GF-D8 (cell line): ENCODE measurements at places on chromosomes 1 and 21.

- DNase-seq: no peak
Observed at GRCh38 chr1:18329469-18330253, 151.1 kb upstream of the KLHDC7A start.

- no peak for DNase-seq
Observed at GRCh38 chr1:177246710-177247580, 76.2 kb downstream of the BRINP2 start.

GRCh38 chr1:245180496-245181157 lies 25.8 kb downstream of the KIF26B start:
- DNase-seq: peak; percentile 59

- DNase-seq: no peak
Observed at GRCh38 chr1:2151911-2152310, 42.7 kb downstream of the FAAP20 start.

DNA sequence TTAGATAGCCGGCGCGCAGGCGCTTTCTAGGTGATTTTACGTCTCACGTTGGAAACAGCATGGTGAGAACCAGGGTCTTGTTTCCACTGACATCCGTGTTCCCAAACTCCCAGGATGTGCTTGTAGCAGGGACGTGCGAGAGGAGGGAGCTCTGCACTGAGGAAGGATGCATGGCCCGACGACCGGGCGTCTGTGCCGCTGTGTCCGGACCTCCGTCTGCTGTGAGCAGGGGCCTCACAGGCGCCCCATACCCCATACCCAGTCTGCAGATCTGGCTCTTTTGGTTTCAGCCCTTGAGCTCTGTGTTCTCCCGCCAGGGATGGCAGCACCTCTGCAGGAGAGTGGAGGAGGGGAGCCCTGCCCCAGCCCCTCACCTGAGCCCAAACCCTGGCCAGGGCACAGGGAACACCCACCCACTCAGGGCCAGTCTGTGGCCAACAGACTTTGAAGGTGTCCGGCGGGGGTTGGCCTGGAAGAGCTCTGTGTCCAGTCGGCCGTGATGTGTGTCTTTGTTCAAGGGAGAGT lies 67.2 kb upstream of the COL6A1 start:
- no peak for DNase-seq

- DNase-seq: no peak
Observed at GRCh38 chr1:183696981-183697380, 43.9 kb upstream of the APOBEC4 start.

GRCh38 chr1:41856944-41857285 lies 61.8 kb downstream of the HIVEP3 start:
- no peak for DNase-seq

DNA sequence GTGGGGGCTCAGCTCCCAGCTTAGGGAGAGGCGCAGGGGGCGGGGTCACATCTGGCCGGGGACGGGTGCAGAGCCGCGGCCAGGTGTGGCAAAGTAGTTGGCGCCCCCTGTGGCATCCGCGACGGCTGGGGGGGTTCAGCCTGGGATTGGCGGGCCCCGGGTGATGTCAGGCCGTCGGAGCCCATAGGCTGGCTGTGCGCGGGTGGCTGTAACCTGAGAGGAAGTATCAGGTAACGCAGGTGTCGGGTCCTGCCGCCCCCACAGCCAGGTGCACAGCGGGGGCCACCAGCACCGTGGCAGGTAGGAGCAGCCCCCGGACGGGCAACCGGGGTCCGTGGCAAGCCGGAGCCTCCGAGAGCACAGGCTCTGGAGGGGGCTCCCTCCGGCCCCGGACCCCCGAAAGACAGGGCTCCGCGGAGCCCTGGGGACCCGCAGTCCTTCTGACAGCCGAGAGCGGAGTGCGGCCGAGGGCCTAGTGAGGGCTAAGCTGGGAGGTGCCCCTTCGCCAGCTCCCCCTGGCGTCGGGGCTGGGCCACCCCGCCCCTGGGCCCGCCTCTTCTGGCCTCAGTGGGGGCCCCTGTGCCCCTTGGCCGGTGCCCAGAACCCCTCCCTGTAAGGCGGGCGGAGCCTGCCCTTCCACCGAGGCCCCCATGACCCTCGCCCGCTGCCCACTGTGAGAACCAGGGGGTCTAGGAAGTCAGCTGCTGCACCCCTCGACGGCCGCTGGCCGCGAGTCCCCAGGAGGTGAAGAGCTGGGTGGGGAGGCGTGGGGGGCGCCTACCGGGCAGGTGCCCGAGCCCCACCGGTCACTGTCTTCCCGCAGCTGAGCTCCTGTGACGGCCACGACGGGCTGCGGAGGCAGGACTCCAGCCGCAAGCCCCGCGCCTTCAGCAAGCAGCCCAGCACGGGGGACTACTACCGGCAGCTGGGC lies 17.9 kb downstream of the TNFRSF25 start:
- no peak for DNase-seq

- DNase-seq: peak; percentile 22
Observed at GRCh38 chr1:174206148-174206836, 47.0 kb downstream of the RABGAP1L start.

GRCh38 chr1:180982422-180982821 lies 40.2 kb downstream of the STX6 start:
- DNase-seq: no peak

DNA sequence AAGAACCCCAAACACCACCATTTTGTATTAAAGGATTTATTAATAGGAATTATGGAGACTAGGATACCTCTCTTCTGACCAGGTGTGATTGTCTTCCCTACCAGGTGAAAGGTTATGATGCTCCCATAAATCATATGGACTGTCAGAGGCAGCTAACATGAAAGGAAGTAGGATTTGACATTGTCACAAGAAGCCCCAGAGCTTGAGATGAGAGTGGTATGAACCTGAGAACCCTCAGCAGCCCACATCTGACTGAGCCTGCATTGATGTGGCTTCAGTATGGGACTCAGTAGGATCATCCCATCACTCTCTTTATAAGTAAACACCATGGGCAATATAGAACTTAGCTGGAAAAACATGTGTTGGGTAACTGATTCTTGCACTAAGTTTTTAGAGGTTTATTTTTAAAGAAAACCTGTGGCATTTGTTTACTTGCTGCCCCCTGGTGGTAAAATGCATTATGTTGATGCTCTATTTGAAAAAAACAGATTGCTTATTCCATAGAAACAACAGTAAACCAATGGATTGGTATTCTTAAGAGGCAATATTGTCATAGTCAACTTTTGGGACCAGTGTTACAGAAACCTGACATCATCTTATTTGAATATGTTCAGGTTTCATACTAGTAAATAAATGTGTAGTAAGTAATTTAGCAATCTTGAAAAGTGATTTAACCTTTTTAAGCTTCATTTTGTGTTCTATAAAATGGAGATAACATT lies 16.6 kb upstream of the CACYBP start:
- no peak for DNase-seq

DNA sequence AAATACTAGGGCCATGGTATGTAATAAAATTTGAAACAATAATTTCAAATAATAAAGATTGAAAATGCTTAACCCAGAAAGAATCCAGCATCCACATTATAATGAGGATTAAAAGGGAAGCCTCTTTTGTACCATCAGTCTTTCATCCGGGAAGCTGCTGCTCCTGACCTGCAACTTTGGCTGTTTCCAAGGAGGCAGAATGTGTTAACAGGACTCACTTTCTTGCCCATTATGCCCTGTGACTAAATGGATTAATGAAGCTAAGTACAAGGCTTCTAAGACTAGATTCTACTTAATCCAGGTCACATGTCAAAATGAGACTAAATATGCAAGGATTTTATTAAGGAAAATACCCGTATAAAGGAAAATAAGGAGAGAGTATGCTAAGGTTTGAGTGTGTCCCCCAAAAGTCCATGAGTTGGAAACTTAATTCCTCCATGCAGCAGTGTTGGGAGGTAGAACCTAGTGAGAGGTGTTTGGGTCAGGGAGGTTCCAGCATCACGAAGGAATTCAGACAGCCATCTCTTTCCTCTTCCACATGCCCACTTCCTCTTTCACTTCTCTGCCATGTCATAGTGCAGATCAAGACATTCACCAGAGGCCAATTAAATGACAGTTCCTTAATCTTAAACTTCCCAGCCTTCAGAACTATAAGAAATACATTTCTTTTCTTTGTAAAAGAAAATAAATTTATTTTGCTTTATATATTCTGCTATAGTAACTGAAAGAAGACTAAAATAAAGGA lies 27.7 kb downstream of the FMO2 start:
- DNase-seq: no peak

DNA sequence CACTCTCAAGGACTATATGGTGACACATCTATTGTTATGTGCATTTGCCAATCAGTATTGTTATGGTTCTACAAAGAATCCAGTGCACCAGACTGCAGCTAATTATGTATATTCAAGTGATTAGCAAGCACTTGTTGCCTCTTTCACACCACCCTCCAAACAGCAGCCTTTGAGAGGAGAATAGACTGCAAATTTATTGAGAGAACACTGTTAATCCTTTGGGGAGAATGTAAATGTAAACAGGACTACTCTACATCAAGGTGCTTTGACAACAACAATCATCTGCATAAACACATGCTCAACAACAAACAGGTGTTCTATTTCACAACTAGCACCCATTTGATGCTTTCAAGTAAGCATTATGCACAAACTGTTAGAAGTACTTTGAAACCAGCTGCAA lies 117.4 kb downstream of the AKT3 start:
- no peak for DNase-seq

DNA sequence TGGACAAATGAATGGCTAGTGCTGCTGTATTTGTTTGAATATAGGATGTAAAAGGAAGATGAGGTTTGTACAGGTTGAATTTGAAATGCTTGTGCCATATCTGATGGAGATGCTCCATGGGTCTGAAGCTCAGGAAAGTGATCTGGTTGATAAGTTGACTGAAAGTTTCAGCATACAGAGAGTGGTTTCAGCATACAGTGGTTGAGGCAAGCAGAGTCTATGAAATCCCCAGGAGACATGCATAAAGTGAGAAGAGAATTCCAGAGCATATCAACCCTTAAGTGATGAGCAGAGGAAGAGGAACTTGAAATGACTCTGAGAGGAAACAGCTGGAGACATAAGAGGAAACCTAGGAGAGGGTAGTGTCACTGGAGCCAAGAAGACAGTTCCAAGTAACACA lies 21.7 kb downstream of the TCHHL1 start:
- peak; percentile 6 for DNase-seq

DNA sequence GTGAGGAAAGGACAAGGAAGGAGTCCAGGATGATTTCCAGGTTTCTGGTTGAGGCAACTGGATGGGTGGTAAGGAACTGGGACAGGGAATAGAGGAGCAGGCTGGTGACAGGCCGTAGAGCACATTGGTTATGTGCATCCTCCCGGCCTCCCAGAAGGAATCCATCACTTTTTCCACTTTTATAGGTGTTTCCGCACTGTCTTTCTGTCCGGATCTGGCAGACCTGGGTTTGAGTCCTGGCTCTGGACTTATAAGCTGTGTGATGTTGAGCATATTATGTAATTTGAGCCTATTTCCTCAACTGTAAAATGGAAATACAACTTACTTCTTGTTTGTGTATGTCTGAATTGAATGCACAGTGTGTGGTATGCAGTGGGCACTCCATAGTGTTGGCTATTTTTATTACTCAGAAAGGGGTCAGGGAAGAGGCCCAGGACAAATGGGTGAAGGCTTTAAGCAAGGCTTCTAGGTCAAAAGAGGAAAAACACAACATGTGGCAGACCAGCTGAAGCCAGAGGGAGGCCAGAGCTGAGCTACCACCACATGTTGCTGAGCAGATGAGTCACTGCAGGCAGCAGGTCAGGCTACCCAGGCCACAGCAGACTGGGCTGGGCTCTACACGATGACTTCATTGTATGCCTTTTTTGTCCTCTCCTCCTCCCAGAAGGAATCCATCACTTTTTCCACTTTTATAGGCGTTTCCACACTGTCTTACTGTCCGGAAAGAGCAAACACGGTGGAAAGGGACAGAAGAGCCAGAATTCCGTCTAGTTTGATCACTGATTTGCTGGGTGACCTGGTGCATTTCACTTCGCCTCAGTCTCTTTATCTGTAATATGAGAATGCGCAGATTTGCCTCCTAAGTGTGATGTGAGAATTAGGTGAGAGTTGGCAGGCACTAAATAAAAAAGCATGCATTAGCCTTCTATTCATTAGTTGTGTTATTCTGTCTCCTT lies 791 bp upstream of the MAST2 start:
- peak; percentile 60 for DNase-seq

DNA sequence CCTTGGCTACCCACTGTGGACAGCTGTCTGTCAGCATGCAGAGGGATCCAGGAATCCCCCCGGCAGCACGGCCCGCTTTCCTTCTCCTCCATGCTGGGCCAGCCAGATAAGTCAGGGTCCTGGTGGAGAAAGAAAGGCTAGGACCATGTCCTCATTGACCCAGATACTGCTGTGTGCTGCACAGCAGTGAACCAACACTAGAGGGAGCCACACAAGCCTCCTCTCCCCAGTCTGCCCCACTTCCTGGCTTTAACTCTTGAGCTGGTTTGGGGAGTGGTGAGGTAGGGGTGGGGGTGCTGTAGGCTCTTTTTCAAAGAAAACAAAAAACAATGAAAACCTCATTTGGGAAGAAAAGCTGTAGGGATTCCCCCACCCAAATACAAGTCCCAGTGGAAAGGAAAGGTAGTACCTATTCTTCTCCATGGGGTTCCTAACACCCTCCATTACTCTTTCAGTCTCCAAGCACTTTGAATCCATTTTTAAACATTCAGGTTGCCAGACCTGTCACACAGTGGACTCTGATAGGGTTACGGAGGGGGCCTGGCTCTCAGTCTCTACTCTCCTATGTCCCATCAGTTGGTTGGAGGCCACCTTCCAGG lies 84.9 kb upstream of the CD1D start:
- DNase-seq: no peak

GRCh38 chr1:222759451-222760035 lies 22.5 kb downstream of the FAM177B start:
- DNase-seq: no peak

- peak; percentile 9 for DNase-seq
Observed at GRCh38 chr1:28449904-28450303, 55.9 kb upstream of the RCC1 start.

DNA sequence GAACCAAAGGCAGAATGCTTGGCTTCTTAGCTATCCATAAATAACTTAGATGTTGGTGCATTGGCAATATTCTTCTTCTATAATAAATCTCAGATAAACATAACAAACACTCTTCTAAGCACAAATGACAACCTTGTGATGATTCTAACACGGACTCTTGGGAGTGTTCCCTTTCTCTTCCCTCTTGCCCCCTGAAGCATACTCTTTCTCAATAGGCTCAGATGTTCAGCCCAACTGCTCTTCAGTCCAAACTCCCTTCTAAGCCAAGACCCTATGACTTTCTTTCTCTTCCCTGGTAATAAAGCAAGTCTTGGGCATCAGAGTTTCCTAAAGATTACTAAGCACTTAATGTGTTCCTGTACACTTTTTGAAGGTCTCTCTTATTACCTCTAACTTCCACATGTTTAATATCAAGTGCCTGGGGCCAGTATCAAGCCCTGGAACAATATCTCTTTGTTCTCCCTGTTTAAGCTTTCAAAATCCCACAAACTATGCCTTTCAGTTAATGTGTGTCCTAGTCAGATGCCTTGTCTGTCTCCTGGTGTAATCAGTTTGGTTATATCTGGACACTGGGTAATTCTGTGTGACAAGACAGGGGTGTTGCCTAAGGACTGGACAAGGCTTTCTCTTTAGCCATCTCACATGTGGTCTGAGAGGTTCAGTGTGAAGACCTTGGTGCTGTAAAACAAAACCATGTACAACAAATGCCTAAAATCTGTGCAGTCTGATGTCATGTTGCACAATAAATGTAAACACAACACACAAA lies 92.9 kb upstream of the IVNS1ABP start:
- no peak for DNase-seq

GRCh38 chr1:205074084-205074483 lies 10.2 kb downstream of the TMEM81 start:
- no peak for DNase-seq

GRCh38 chr1:51997974-51998382 lies 7.5 kb upstream of the RAB3B start:
- DNase-seq: no peak

- DNase-seq: no peak
Observed at GRCh38 chr1:182404781-182405180, 4.3 kb upstream of the TEDDM1 start.
